ENCODE measurements at places on chromosomes 6 and 20.
A peak's percentile ranks its signal among the peaks of the same experiment; 100 is the strongest.

DNA sequence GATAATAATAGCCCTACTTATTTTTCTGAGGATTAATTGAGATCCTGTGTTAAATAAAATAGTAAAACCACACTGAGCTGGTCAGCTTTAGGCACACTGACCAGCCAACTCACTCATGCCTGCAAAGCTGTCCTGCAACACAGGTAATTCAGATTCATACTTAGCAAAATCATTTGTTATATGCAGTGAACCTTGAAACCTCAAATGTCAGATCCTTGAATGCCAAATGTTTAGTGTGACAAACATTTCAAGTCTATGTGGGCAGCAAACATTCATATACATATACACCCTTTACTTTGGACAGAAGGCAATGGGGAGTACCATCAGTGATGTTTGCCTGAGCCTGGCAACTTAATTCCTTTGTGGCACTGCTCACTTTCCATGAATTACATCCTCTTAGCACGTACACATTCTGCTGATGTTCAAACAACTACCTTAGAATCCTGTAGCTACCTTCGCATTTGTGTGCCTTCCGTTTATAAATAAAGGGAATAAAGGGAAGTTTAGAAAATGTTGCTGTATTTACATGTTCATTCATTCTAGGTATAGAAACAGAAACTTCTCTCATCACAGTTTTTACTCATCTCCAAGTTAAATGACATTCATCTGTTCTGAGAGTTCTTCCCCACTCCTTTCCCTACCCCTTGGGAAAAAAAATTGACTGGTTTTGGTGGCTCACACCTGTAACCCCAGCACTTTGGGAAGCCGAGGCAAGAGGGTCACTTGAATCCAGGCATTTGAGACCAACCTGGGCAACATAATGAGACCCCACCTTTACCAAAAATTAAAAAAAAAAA is 140.8 kb downstream of the ZFAND3 start:
- no peak for DNase-seq

DNA sequence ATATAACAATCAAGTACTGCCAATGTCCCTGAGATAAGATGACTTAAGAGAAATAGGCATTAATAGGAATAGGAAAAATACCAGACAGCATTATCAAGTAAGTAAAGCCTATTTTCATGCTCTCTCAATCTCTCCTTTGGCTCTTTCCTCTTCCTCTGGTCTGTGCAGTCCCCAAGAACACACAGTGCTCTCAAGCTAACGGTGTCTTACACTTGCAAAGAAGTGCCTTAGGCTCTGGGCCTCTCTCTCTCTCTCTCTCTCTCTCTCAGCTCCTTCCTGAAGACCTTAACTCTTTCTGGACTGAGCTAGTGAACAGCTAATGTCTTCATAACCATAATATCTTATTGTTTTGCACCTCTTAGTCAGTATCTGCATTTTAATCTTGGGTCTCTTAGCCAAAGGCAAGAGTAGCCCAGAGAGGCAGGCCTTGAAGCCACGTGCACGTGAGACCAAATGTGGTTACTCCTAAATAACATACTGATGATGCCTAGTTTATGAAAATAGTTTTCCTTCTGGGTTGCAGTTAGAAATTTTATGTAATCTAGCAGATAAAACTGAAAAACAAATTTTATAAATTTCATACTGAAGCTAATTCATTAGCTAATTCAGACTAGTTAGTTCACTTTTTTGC is 70.8 kb downstream of the TPD52L1 start:
- DNase-seq: no peak

GRCh38 chr6:71127374-71127773 is 161.2 kb upstream of the OGFRL1 start:
- no peak for DNase-seq

DNA sequence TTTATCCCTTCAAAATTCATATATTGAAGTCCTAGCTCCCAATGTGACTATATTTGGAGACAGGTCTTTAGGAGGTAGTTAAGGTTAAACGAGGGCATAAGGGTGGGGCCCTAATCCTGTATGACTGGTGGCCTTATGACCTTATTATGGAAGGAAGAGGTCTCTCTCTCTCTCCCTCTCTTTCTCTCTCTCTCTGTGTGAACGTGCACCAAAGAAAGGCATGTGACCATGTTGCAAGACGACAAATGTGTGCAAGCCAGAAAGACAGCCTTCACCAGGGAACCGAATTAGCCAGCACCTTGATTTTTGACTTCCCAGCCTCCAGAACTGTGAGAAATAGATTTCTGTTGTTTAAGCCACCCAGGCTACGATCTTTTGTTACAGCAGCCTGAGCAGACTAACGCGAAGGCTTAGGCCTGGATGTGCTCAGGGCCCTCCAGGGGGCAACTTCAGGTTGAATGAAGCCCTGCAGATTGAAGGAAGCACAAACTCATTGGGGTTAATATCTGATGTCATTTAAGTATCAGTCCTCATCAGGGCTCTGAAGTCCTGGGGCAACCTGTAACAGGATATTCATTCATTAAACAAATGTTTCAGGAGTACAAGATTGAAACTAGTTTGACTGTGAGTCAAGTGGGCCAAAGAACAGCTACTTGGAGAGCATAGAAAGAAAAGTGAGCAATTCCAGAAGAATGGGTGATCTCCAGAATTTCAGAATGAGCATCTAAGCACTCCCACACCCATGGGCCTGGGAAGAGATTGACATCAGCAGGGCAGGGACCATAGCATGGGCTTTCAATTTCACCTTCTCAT is 157.4 kb upstream of the TNFAIP3 start:
- DNase-seq: no peak

DNA sequence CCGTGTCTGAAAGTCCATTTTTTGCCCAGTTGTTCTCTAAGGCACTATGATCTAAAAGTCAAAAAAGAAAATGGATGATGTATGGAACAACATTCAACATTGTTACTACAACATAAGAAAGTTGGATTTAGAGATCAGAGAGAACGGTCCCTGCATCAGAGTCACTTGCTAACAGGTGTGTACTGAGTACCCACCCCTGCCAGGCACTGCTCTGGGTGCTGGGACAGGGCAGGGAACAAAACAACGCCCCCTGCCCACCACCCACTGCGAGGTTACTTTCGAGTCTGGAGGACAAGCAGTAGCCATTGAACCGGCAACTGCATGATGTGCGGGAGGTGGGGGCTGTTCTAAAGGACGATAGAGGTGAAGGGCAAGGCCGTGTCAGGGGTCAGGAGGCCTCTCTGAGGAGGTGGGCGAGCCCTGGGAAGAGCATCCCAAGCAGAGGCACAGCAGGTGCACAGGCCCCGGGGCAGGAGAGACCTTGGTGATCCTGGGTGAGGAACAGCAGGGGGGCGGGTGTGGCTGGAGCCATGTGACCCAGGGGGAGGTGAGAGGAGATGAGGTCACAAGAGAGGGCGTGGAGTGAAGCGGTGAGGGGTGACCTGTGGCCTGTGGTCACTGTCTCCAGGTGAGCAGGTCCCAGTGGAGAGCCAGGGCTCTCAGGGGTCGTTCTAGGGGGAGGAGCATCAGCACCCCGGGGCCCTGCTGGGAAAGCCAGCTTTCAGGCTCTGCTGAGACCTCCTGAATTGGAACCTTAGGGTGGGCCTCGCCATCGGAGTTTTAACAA is 197.5 kb upstream of the SULF2 start:
- DNase-seq: no peak

DNA sequence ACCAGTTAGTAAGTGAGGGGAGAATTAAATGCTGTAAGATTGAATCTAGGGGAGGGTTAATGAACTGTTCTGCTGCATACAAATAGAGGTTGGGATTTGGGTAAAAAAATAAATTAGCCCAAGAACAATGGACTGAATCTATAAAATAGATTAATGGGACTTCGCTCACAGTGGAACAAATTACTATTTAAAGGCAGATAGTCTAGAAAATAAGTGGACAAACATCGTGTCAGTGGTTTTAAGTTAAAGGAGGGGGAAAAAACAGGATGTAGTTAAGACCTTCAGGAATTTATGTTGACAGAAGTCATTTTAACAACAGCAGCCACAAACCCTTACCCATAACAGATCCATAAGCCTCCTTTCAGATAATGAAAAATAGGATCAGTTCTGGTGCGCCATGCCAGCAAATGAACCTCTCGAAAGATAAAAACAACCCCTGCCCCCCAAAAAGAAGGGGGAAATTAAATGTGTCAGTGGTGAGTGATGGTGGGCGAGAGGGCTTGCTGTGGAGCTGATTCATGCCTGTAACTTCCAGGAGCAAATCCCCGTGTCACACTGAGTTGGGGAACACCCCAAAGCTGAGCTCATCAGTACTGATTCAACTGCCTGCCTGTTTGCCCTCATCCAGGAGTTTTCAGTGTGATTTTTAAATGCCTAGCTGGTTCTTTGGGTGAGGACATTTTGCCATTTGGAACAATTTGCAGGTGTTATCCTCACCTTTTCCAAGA is 86.8 kb downstream of the PPP1R14C start:
- DNase-seq: no peak

GRCh38 chr6:169225131-169225576 is 28.5 kb downstream of the THBS2 start:
- no peak for DNase-seq

- DNase-seq: no peak
Measured at GRCh38 chr20:4835244-4836177, 113.8 kb downstream of the PRND start.

GRCh38 chr6:15431762-15432483 is 186.1 kb downstream of the JARID2 start:
- peak; percentile 45 for DNase-seq

DNA sequence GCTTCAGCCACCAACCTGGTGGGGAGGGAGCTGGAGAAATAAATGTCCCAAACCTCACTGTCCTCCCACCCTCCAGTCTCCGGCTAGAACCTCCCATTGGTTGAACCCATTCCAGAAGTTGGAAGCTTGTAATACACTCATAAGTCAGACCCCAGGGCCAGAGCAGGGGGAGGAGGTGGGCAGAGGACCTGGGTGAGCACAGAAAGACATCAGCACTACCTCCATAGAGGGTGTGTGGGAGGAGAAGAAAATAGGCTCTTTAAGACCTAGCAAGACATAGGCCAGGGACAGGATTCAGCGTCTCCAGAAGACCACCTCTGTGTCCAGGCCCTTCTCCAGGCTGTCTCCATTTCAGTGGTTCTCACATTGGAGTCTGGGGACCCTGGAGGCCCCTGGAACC is 73.3 kb upstream of the TOP1 start:
- no peak for DNase-seq

DNA sequence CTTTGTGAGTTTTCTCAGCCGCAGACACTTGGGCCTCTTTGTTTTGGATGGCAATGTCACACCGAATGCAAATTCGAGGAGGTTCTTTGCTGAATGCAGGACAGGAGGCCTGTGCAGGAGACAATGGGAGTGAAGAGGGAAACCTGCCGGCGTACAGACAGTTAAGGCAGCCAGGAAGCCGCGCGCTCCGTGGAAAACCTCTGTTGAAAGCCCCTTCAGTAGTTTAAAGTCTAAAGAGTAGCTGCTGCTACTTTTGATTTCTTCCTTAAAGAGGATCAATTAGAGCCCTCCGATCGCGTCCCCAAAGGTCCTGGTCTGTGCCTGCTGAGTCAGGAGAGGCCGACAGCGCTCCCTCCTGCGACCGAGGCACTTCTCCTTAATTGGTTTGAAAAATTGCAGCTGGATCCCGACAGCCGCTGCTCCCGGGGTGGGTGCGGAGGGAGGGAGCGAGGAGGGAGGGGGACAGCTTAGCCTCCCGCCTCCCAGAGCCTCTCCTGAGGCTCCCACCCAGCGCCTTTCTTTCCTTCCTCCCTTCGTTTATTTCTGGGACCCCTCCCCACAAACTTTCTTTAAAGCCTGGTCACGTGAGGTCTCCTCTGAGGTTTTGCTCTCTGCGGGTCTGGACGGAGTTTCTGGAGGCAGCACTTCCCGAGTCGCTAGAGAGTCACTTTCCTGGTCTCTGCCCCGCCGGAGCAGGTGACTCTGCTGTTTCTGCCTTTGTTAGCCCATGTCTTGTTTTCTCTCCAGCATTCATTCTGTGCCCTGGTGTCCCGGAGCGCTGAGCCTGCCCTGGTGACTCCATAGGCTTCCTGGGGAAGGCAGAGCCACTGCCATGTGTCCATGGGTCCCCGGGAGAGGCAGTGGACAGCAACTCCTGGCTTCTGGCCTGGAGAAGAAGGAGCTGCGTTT is 22.3 kb upstream of the RPP40 start:
- no peak for DNase-seq

Data from D721Med (cell line).